ENCODE measurements at places on chromosomes 4 and X. TPM values are rescaled to one million over a fixed set of nuclear protein-coding genes. Genes with fewer than 3 reads are reported as not detected.

MAGEB1 gene
- not detected for total RNA-seq

SERPINA7 gene
- total RNA-seq: not detected

GPC4 gene
- 15.0 TPM for total RNA-seq

HSD17B13 gene
- total RNA-seq: 4.2 TPM

PCYT1B gene
- total RNA-seq: not detected

TMEM187 gene
- total RNA-seq: 2.0 TPM

ZBTB33 gene
- 16.5 TPM for total RNA-seq

EDA2R gene
- 1.5 TPM for total RNA-seq

NMU gene
- not detected for total RNA-seq

APELA gene
- not detected for total RNA-seq

ZIC3 gene
- total RNA-seq: not detected

TMLHE gene
- total RNA-seq: 26.7 TPM

NSUN7 gene
- total RNA-seq: 0.66 TPM

ZNF157 gene
- total RNA-seq: not detected

SCRG1 gene
- not detected for total RNA-seq

NCBP2L gene
- not detected for total RNA-seq

CACNA1F gene
- total RNA-seq: 0.66 TPM

SMIM31 gene
- not detected for total RNA-seq

ARHGAP36 gene
- total RNA-seq: not detected

GAGE2A gene
- not detected for total RNA-seq

GAGE12J gene
- total RNA-seq: not detected

PABPC1L2B gene
- total RNA-seq: not detected

RASSF6 gene
- total RNA-seq: not detected

TBX22 gene
- not detected for total RNA-seq

Measured in subcutaneous adipose tissue (tissue), 4 donors.